A549 treated with Hydrocortisone at 1 μM for 4 hours (cell line): ENCODE measurements at places on chromosomes 5 and 9. TPM values are rescaled to one million over a fixed set of nuclear protein-coding genes. Genes with fewer than 3 reads are reported as not detected.

The NTNG2 gene
- 0.83 to 2.2 TPM (median 1.4 TPM) in 5 replicates for total RNA-seq

The LHX6 gene
- 2.4 to 3.2 TPM (median 2.6 TPM) in 5 replicates for total RNA-seq

The SLCO6A1 gene
- total RNA-seq: not detected in 5 replicates

The C1QTNF3 gene
- total RNA-seq: 0.09 to 0.39 TPM (median 0.25 TPM) in 5 replicates

The FAM78A gene
- total RNA-seq: 0.27 to 0.53 TPM (median 0.38 TPM) in 5 replicates

The C5orf52 gene
- total RNA-seq: not detected in 5 replicates

The ADAMTS13 gene
- 0.51 to 0.73 TPM (median 0.56 TPM) in 5 replicates for total RNA-seq

The PCDHA3 gene
- total RNA-seq: 0.66 to 1.0 TPM (median 0.82 TPM) in 5 replicates

The CFAP77 gene
- 0.12 to 0.18 TPM (median 0.16 TPM) in 3 of 5 replicates, not detected in the others for total RNA-seq

The HSD17B3 gene
- 0.20 TPM in 2 of 5 replicates, not detected in the others for total RNA-seq

The FOXD4L4 gene
- total RNA-seq: 0.07 to 0.09 TPM (median 0.08 TPM) in 3 of 5 replicates, not detected in the others

The TAF11L5 gene
- not detected in 5 replicates for total RNA-seq

The F2RL1 gene
- total RNA-seq: 228 to 272 TPM (median 255 TPM) in 5 replicates

The NOTCH1 gene
- 9.3 to 12.0 TPM (median 11.1 TPM) in 5 replicates for total RNA-seq

The GFPT2 gene
- 49.7 to 59.4 TPM (median 53.9 TPM) in 5 replicates for total RNA-seq

The BAAT gene
- 0.24 to 0.49 TPM (median 0.34 TPM) in 5 replicates for total RNA-seq

The SCGB3A1 gene
- total RNA-seq: not detected in 5 replicates

The SLC4A9 gene
- total RNA-seq: 0.02 TPM in 1 of 5 replicates, not detected in the others

The SPATA31E1 gene
- total RNA-seq: 0.02 TPM in 1 of 5 replicates, not detected in the others

The CRHBP gene
- total RNA-seq: 0.16 to 0.38 TPM (median 0.32 TPM) in 3 of 5 replicates, not detected in the others

The MYO10 gene
- 31.2 to 47.0 TPM (median 36.3 TPM) in 5 replicates for total RNA-seq

The FCN2 gene
- total RNA-seq: not detected in 5 replicates

The NSA2 gene
- 114 to 145 TPM (median 128 TPM) in 5 replicates for total RNA-seq

The DNAJC21 gene
- total RNA-seq: 21.5 to 31.8 TPM (median 24.2 TPM) in 5 replicates

The SOWAHA gene
- 0.08 to 0.14 TPM (median 0.13 TPM) in 5 replicates for total RNA-seq

The MARCHF3 gene
- 0.82 to 1.2 TPM (median 0.97 TPM) in 5 replicates for total RNA-seq

The PGGT1B gene
- total RNA-seq: 19.5 to 23.9 TPM (median 21.2 TPM) in 5 replicates

The TSPAN17 gene
- total RNA-seq: 59.0 to 64.5 TPM (median 61.5 TPM) in 5 replicates

The AQP7 gene
- 0.28 to 0.56 TPM (median 0.33 TPM) in 5 replicates for total RNA-seq

The SCGB3A2 gene
- not detected in 5 replicates for total RNA-seq

The ARRDC3 gene
- 3.3 to 7.5 TPM (median 5.7 TPM) in 5 replicates for total RNA-seq

The C5 gene
- 11.4 to 14.2 TPM (median 12.1 TPM) in 5 replicates for total RNA-seq

The PCDHGA8 gene
- total RNA-seq: 0.02 to 0.05 TPM (median 0.05 TPM) in 3 of 5 replicates, not detected in the others

The ROR2 gene
- total RNA-seq: 1.1 to 2.0 TPM (median 1.4 TPM) in 5 replicates

The PCDHB3 gene
- total RNA-seq: 0.03 to 0.07 TPM in 2 of 5 replicates, not detected in the others

The IL5 gene
- total RNA-seq: not detected in 5 replicates

The PRDM9 gene
- total RNA-seq: 0.03 TPM in 1 of 5 replicates, not detected in the others

The ESM1 gene
- total RNA-seq: not detected in 5 replicates

The DNAH5 gene
- 1.5 to 2.2 TPM (median 1.8 TPM) in 5 replicates for total RNA-seq

The CER1 gene
- total RNA-seq: not detected in 5 replicates

The RNF130 gene
- total RNA-seq: 35.6 to 45.4 TPM (median 44.7 TPM) in 5 replicates

The LHFPL2 gene
- total RNA-seq: 50.1 to 80.2 TPM (median 66.5 TPM) in 5 replicates

The RASGRF2 gene
- 1.2 to 1.6 TPM (median 1.4 TPM) in 5 replicates for total RNA-seq

The CATSPER3 gene
- total RNA-seq: 0.22 to 0.56 TPM (median 0.34 TPM) in 5 replicates

The IFNK gene
- 0.09 TPM in 1 of 5 replicates, not detected in the others for total RNA-seq

The CTXN3 gene
- not detected in 5 replicates for total RNA-seq

The CDK5RAP2 gene
- total RNA-seq: 26.0 to 31.6 TPM (median 27.9 TPM) in 5 replicates

The THBS4 gene
- total RNA-seq: 0.03 to 0.23 TPM (median 0.14 TPM) in 5 replicates

The GLRA1 gene
- total RNA-seq: not detected in 5 replicates

The SNCB gene
- total RNA-seq: 0.89 to 1.5 TPM (median 1.3 TPM) in 5 replicates

The IL7R gene
- 0.28 to 0.59 TPM (median 0.36 TPM) in 5 replicates for total RNA-seq

The ISL1 gene
- 0.05 TPM in 1 of 5 replicates, not detected in the others for total RNA-seq

The LRRC8A gene
- total RNA-seq: 114 to 133 TPM (median 130 TPM) in 5 replicates

The ITGA1 gene
- total RNA-seq: 0.92 to 1.6 TPM (median 1.1 TPM) in 5 replicates

The ZNF483 gene
- 0.18 to 0.94 TPM (median 0.49 TPM) in 5 replicates for total RNA-seq

The NR5A1 gene
- 0.05 to 0.10 TPM (median 0.07 TPM) in 4 of 5 replicates, not detected in the other for total RNA-seq

The LEAP2 gene
- total RNA-seq: 0.62 to 1.0 TPM (median 0.97 TPM) in 5 replicates
